ENCODE measurements at places on chromosomes 1 and 21.
A peak's percentile ranks its signal among the peaks of the same experiment; 100 is the strongest.

GRCh38 chr1:15847893-15848142 is 311 bp downstream of the SPEN start:
- no peak for DNase-seq

DNA sequence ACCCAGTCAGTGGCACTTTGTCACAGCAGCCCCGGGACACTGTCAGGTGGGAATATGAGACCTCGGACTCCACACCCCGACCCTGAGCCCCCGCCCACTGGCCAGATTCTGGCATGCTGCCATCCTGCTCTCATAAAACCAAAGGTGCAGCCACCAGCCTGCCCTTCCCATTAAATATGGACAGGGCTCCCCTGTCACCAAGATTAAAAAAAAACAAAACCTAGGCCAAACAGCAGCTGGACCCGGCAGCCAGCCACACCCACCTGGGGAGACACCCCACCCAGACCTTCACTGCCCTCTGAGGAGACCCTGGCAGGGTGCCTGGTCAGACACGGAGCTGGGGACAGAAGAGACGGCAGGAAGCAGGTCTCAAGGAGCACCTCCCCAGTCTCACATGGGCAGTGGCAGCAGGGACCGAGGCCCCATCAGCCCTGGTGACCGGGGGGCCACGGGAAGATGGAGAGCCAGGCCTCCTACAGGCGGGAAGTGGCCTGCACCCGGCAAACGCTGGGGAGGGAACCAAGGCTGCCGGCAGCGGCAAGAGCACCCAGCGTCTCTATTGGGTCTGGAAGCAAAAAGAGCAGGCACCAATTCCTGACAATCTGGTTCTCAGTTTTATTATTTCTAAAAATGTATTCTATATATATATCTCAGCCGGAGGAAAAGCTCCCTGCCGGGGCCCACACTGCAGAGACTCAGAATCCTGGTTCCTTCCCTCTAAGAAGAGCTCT is 61.9 kb downstream of the ACOT7 start:
- DNase-seq: no peak

GRCh38 chr1:89799495-89799894 is 21.3 kb upstream of the LRRC8D start:
- DNase-seq: no peak

DNA sequence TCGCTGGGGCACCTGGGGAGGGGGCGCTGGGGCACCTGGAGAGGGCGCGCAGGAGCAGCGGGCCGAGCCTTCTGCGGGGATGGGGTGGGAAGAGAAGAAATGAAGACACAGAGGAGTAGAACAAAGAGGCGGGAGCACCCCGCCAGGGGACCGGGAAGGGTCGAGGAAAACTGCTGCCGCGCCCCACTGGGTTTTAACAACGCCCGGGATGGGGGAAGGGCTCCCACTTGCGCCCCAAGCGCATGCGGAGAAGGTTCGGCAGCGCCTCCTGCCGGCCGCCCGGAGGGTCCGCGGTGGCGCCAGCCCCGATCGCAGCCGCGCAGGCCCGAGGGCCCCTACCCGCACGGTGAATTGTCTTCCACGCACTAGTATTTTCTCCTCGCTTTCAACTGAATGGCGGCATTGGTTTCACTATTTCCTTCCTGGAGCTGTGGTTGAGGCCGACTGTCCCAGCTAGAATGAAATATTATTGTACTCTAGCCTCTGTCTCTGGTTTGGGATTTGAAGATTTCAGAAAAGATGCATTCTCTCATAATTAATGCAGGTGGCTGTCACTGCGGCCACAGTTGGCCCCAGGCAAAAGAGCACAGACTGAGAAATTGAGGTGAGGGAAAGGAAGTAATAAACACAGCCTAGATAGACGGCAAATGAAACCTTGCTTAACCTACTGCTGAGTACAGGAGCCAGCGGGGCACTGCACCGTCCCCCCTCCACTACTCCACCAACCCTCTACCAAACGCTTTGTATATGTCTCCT is 57.3 kb downstream of the MAB21L3 start:
- DNase-seq: peak; percentile 69

- DNase-seq: no peak
Observed at GRCh38 chr21:38039841-38040240, 123.6 kb upstream of the KCNJ6 start.

DNA sequence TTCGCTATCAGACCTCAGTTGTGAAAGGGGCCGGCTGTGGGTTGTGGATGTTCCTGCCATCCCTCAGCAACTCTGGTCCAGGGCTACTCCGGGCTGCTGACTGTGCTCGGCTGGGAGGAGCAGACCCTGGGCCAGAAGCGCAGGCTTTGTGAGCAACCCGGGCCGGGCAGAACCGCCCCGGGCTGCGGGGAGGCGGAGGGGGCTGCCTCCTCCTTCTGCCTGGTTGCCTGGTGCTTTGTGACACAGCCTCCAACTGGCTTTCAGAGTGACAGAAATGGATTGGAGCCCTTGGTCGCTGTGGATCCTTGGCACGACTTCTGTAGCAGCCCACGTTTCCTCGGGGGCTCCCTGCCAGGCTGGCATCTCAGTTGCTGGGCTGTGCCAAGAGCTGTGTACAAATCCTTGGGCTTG is 10.0 kb downstream of the DRAXIN start:
- no peak for DNase-seq

DNA sequence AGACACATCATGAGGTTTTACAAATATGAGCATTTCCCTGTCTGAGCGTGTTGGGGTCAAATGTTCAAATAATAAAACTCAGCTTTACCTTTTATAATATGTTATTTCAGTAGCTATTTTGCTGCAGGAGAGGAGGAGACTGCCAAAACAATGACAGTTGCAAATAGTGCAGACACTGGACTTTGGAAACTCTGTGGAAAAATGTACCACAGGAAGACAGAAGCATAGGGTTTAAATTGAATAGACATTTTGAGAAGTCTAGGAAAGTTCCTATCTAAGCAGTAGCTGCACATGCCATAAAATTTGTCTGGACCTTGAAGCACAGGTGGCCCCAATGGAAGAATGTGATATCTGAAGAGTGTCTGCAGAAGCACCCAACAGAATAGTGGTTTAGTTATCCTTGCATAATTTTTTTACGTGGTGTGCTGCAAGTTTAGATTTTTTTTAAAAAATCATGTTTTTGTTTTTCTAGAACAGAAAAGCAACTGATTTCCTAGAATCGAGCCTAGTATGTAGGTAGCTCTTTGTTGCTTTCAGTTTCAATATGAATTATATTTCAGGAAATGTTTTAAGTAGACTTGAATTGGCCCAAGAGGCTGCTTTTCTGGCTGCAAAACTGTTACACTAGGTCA is 14.0 kb upstream of the GBP5 start:
- DNase-seq: no peak

- DNase-seq: no peak
Observed at GRCh38 chr1:224922404-224923164, 6.9 kb upstream of the DNAH14 start.

DNA sequence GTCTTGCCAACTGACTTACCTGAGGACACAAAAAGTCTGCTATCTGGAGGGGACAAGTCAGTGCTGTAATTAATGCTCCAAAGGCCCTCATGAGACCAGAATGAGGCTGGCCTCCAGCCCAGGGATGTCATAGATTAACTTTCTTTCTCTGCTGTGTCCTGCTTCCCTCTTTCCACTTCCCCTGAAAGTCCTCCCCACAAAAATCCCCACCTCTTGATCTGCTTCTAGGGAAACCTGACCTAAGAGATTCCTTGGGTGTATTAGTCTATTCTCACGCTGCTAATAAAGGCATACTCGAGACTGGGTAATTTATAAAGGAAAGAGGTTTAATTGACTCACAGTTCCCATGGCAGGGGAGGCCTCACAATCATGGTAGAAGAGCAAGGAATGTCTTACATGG is 39.2 kb downstream of the RUNX3 start:
- no peak for DNase-seq

GRCh38 chr21:17441370-17441769 is 71.5 kb upstream of the CXADR start:
- no peak for DNase-seq

DNA sequence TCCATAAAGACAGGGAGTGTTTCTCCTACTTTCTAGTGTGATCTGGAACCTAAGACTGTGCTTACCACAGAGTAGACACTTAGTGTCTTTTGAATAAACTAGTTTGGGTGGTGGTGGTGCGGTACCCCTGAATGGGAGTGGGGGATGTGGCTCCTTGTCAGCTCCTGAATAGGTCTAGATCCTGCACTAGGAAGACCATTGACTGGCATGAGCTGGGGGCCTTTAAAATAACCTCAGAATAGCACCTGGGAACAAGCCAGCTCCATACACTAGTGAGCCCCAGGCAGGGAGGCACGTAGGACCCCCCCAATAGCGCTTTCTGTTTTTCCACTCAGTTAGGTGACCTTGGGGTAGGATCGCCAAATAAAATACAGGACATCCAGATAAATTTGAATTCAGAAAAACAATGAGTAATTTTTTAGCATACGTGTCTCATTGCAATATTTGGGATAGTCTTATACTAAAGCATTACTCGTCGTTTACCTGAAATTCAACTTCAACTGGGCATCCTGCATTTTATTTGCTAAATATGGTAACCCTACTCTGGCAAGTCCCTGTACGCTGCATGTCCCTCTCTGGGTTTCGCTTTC is 45.6 kb downstream of the AZIN2 start:
- DNase-seq: no peak

GRCh38 chr1:57518496-57518895 is 94.6 kb upstream of the DAB1 start:
- no peak for DNase-seq

DNA sequence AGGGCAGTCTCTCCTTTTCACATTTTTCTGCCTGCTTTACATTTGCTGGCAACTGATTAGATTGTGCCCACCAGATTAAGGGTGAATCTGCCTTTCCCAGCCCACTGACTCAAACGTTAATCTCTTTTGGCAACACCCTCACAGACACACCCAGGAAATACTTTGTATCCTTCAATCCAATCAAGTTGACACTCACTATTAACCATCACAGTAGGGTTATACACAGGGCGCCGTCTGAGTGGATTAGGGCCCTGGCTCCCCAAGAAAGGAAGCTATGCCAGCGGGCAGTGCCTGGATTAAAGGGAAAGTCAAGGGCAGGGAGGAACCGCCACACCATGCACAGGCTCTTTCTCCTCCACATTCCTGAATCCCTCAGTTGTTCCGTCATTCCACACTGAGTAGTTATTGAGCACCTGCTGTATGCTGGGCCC is 56.2 kb downstream of the EVA1C start:
- no peak for DNase-seq

GRCh38 chr1:232273011-232273410 is 356.9 kb downstream of the SIPA1L2 start:
- DNase-seq: no peak

DNA sequence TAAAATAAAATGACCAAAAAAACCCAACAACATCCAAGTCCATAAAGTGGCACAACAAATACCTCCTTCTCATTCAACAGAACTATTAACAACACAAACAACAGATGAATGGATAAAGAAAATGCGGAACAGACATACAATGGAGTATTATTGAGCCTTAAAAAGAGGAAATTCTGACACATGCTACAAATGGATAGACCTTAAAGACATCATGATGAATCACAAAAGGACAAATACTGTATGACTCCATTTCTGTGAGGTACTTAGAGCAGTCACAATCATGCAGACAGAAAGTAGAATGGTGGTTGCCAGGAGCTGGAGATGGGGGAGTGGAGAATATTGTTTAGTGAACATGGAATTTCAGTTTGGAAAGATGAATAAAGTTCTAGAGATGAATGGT is 42.6 kb downstream of the EYA3 start:
- DNase-seq: no peak

DNA sequence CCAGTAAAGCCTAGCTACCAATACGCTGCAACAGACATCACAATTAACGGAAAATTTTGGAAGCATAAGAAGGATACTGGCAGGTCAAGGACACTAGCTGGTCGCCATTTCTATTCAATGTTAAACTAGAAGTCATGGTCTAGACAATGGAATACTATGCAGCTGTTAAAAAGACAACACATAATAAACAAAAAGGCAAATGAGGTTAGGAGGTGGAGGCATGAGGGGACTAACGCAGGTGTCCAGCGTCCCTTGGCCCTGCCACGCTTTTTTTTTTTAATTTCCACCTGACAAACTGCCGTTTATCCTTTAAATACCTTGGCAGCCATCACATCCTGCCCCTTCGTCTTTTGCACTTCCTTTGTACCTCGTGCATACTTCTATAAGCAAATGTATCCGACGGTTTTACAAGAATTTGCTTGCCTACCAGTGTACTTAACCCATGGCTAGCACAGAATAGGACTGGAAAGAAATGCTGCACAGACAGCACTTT is 698 bp upstream of the SLC22A15 start:
- no peak for DNase-seq

GRCh38 chr1:55280731-55281130 is 65.6 kb upstream of the USP24 start:
- DNase-seq: no peak

DNA sequence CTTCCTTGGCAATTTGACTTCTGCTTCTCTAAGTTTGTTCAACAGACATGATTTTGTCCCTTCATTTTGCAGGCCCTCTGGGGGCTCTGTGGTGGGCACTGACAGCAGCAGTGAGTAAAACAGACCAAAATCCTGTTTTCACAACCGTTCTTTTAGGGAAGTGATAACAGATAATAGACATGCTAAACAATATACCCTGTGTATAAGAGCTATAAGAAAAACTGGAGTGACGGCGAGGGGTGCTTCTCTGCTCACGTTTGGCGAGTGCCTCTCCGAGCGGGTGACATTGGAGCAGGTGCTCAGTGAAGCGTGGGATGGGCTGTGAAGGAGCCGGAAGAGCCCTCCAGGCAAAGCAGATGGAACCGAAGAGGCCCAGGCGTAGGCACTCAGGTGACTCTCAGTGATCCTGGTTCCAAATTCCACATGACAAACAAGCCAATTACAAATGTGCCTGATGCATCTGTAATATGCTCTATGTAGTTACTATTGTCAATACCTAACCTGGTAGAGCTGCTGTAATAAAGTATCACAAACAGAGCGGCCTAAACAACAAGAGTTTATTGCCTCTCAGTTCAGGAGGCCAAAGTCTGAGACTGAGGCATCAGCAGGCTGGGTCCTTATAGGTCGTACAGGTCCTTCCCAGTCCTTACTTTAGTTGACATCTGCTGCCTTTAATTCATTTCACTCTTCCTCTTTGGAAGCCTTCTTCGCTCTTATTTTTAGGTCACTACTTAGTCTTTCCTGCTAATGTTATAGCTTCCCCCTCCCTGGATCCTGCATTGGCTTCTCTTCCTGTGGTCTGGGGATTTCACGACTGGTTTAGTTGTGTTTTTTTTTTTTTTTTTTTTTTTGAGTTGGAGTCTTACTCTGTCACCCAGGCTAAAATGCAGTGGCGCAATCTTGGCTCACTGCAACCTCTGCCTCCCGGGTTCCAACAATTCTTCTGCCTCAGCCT is 20.1 kb downstream of the OR2B11 start:
- no peak for DNase-seq

DNA sequence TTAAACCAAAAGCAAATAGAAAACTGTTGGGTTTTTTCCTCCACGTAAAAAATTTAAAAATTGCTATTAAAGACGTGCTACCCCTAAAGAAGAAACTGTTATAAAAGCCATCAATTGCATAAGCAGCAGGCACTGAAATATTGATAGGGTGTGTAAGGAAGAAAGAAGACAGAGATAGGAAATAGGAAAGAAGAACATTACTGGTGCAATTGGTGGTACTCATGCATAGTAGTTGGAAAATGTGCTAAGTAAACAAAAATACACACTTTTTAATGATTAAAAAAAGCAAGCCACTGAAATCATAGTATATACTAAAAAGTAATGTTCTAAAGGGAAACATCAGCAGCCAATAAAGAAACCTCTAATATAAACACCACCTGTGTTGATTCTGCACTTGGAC is 52.8 kb upstream of the ANGPTL3 start:
- no peak for DNase-seq

Measured in stimulated activated CD8-positive, alpha-beta memory T cell treated with anti-CD3 and anti-CD28 coated beads, Interleukin-2, amount 100 ng/mL, for 48 hours (primary cell).